Astrocyte of the cerebellum (primary cell): ENCODE measurements at places on chromosomes 2 and 18.

- no peak for DNase-seq
Measured at GRCh38 chr2:2232167-2232566, 98.9 kb downstream of the MYT1L start.

- DNase-seq = no peak
Measured at GRCh38 chr2:62999905-63000304, 50.7 kb upstream of the OTX1 start.

GRCh38 chr2:127277028-127277427, 16.9 kb downstream of the ERCC3 start:
- no peak for DNase-seq

DNA sequence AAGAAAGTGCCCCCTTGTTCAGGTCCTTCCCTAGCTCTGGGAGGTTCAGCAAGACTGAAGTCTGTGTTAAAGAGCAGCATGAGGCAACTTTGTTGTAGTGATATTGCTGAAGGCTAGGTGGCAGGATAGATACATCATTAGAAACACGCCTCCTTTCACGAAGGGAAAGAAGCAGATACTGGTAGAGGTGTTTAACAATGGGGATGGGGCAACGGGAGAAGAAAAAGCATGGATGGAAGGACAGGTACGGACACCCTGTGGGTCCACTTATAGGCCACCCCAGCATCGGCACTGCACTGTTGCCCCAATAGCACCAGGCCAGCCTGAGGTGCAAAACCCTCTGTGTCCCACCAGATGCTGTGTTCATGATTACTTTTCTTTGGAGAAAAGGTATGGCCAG, 3.5 kb upstream of the IGFBP5 start:
- DNase-seq = no peak

- DNase-seq = no peak
Measured at GRCh38 chr2:142866426-142866825, 11.0 kb upstream of the KYNU start.

- DNase-seq = no peak
Measured at GRCh38 chr2:85765081-85765731, 11.4 kb downstream of the ATOH8 start.

DNA sequence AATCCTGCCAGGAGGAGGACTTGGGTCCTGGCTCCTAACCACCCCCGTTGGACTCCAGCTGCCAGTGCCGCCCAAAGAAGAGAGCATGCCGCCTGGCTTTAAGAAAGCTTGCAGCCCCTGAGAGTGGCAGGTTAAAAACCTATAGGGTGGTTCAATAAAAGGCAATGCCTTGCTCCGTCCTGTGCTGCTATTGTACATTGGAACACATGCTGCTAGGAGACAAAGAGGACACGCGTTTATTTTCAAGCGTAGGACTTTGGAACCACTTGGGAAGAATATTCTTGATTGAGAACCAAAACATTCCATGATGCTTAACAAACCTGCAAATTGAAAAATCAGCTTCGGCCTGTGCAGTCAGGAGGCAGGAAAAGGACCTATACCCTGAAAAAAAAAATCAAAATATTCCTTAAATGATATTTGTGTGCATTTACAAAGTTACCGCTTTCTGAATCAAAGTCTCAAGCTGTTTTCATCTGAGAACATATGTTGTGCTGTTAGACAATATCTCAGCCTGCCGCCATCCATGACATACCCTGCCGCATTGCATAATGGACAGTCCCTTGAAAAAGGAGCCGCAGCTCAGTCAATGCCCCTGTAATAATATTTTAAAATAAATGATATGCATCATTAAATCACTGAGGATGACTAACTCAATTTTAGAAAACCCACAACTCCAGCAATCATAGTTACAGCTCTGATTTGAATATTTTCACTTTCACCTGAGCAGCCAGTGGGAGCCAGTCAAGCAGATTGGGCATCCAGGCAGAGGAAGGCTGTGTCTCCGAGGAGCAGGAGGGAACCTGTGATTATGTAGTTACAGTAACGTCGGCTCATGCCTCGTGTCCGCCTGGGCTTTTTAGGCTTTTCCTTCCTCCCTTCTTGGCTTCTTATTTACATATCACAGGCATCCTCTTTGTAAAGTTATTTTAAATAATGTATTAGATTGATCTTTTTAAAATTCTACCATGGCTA, 805.6 kb upstream of the FANCL start:
- DNase-seq = no peak
